COR-L47 (cell line): ENCODE measurements at places on chromosomes 13 and 19.

DNA sequence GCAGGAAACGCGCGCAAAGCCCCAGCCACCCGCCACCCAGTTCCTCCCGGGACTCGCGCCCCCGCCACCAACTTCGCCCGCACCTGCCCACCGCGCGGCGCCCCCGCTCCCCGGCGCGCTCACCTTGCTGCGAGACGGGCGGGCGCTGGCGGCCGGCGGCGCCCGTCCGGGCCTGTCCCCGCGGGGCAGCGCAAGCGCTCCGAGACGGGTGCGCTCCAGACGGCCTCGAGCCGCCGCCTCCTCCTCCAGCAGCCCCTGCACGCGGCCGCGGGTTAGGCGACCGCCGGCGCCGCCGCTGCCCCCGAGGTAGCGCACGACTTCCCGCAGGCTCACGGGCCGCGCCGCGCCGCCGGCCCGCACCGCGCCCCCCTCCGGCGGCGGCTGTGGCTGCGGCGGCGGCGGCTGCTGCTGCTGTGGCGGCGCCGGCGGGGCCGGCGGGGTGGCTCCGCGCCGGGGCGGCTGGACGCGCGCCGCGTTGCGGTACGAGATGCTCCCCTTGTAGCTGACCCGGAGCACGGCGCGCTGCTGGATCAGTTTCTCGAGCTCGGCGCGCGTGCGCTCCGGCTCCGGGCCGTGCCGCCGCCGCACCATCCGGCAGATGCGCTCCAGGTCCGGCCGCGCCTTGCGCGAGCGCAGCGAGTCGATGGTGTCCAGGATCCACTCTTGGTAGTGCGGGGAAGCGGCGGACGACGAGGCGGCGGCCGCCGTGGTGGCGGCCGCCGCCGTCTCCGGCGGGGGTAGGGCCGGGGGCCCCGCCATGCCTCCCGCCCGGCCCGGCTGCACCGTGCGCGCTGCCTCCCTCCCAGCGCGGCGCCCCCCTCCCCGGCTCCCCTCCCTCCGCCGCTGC lies 666 bp downstream of the SAMD1 start:
- DNase-seq: peak; percentile 37

GRCh38 chr19:41575998-41576397 lies at the start of gene CEACAM21:
CEACAM21 (plus strand) TSS chr19:41576166; CDS start chr19:41576275, 109 bp downstream.
- no peak for DNase-seq

- DNase-seq: no peak
Observed at GRCh38 chr13:46751811-46752635, 44.9 kb downstream of the ESD start.

DNA sequence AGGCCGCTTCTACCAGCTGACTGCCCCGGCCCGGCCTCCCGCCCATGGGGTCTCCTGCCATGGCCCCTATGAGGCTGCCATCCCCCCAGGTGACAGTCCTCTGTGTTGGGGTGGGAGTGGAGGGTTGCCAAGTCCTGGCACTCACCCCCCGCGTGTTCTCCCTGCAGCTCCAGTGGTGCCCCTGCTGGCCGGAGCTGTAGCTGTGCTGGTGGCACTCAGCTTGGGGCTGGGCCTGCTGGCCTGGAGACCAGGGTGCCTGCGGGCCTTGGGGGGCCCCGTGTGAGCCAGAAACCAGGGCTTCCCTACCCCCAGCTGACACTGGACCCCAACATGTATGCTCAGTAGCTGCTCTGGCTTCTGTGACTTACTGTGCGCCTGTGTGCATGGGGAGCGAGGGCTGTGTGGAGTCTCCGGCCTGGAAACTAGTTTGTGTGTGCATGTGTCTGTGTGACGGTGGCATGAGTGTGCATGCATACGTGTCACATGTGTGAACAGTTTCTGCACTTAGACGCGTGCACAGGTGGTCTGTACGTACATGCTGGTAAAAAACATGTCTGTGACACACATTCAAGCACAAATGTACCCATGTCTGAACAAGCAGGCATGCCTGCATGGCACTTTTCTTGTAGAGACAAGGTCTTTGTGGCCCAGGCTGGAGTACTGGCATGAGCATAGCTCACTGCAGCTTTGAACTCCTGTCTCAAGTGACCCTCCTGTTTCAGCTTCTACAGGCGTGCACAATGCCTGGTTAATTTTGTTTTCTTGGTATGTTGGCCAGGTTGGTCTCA lies 4.9 kb downstream of the ACP4 start:
- DNase-seq: no peak

GRCh38 chr13:35833031-35833430 lies 298.2 kb downstream of the DCLK1 start:
- no peak for DNase-seq

DNA sequence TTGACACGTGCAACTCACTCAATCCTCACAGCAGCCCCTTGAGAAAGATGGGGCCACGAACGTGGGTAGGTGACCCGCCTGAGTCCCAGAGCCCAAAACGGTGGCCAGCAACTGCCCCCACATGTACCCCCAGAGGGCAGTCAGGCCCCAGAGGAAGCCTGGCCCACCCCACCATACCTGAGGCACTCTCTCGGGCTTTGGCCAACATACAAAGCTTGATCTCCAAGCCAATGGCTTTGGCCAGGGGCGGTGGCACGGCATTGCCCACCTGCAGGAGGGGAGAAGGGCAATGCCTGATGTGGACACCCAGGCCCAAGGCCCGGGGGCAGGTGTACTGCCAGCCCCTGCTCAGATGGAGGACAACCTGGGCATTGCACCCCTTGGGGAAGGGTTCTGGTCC lies 14.3 kb upstream of the EIF3G start:
- DNase-seq: no peak

DNA sequence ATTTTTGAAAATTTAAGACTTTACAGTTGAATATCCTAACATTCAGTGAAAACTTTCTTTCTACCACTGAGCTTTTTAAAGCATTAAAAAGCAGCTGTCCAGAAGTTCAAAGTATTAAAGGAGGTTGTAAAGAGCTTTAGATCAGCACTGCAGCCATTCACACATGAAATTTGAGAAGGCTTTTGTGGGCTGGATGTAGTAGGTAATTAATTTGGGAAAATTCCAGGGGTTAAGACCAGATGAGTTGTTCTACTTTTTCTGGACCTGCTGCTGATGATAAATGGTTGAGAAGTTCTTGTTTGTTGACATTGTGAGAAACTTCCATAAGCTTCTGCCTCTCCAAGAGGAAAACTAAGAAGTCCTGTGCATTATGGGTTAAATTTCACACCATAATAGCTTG lies 1779.6 kb upstream of the PRR20A start:
- no peak for DNase-seq

GRCh38 chr19:2212861-2213711 lies 23.0 kb downstream of the PLEKHJ1 start:
- no peak for DNase-seq

DNA sequence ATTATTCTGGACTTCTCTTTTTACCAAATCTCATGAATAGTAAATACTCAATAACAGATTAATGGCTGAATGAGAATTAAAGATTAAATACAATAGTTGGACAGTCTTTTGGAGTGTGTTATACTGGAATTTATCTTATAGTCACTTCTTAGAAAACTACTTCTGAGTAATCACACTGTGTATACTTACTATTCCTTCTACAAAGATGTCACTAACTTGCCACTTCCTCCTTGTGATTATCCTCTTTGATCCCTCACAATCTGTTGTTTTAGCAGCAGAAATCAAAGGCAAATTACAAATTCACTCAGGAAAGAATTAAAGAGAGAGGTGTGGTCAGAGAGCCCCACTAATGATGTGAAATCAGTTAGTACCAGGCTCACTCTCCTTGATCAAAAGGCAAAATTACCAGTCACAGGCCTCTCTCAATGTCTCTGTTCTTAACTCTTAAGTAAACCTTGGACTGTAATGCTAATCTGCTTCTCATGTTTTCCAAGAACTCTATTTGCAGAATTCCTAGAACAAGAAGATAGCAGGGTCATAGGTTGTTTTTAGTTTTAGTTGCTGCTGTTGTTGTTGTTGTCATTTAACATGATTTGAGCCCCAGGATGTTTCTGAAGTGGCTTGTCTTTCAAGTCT lies 37.3 kb upstream of the FNDC3A start:
- DNase-seq: no peak

GRCh38 chr13:59674616-59675015 lies 489.1 kb downstream of the DIAPH3 start:
- no peak for DNase-seq

GRCh38 chr13:67736646-67737420 lies 506.7 kb upstream of the PCDH9 start:
- no peak for DNase-seq
